LHCN-M2 (cell line): ENCODE measurements at places on chromosomes 3 and 15. TPM values are rescaled to one million over a fixed set of nuclear protein-coding genes. Genes with fewer than 3 reads are reported as not detected.

DNA sequence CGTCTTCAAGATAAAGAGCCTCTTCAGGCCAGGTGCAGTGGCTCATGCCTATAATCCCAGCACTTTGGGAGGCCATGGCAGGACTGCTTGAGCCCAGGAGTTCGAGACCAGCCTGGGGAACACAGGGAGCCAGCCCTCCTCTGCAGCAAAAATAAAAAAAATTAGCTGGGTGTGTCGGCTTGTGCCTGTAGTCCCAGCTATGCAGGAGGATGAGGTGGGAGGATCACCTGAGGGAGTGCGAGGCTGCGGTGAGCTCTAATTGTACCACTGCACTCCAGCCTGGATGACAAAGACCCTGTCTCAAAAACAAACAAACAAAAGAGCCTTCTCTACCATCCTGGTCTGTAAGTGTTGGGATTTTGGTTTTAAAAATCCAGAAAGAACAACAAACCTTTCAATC, 11.1 kb downstream of the WDR53 start:
- no peak for DNase-seq

TTC21A gene
- 1.3 and 1.5 TPM in 2 replicates for total RNA-seq

DNA sequence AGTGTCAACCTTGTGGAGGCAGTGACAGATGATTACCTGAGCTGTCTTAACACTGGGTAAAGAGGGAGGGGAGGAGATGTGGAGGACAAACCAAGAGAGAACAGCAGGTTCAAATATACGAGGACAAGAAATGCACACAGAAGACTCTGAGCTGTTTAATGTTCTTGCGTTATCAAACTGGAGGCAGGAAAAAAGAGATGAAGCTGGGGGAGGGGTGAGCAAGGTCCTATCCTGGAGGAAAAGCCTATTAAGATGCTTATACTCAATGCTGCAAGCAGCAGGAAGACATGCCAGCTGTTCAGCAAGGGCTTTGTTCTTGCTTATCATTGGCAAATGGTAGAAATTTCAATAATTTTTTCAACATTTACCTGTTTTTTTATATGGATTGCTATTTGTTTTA, 345.7 kb upstream of the TRIM42 start:
- DNase-seq: no peak

SLC22A14 gene
- total RNA-seq: not detected in 2 replicates

DNA sequence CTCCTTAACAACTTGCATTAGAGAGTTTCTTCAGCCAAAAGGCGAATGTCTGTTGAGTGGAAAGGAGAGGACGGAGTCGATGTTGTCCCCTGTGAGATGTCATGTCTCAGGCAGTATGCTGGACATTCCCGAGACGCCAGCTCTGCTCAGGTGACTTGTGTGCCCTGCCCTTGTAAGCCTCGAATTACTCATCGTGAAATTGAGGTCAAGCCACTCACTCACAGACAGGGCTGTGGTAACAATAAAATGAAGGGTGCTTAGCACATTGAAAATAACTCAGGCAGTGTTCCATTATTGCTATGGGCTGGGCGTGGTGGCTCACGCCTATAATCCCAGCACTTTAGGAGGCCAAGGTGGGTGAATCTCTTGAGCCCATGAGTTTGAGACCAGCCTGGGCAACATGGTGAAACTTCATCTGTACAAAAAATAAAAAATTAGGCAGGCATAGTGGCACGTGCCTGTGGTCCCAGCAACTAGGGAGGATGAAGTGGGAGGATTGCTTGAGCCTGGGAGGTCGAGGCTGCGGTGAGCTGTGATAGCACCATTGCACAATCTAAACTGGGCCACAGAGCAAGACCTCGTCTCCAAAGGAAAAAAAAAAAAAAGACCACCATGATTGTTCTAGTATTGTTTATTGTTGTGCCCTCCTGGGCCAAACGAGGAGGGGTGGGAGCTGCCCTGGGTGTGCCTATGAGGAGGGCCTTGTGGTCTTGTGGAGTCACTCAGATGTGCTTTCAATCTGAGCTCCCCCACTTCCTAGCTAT, 214.4 kb downstream of the THSD4 start:
- DNase-seq: peak; percentile 70

CAMK1 gene
- 27.6 and 31.2 TPM in 2 replicates for total RNA-seq
